ENCODE measurements at places on chromosomes 3 and 15. TPM values are rescaled to one million over a fixed set of nuclear protein-coding genes. Genes with fewer than 3 reads are reported as not detected.

DNA sequence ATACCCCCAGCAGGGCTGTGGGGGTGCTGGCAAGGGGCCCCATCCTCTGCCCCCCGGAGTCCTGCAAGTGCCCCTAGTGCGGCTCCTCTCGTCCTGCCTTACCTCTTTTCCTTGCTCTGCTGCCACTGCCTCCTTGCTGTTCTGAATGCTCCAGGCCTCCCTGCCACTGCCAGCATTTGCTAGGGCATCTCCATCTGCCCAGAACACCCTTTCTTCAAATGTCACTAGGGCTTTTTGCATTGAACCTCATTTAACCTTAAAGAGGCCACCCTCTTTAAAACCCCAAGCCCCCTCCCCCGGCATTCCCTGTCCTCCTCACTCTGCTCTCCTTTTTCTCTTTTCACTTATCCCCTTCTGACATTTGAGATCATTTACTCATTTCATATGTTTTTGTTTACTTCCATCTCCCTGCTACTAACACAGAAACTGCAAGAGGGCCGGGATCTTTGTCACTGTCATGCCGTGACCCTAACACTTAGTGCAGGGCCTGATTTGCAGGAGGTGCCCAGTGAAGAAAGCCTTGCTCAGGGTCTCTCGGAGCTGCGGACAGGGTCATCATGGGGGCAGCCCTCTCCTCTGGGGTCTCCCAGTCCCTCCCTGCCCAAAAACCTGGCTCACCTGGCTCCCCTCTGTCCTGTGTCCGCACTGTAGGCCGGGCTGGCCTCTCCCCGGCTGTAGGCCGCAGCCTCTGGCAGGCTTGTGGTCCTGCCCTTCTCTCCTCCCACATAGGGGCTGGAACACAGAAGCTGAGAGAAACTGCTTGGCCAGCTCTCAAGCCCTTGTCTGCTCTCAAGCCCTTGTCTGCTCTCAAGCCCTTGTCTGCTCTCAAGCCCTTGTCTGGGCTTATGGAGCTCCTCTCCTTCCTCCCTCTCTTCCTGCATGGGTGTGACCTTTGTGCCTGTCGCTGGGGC, at the start of gene ACOX2:
Gene ACOX2, minus strand, starts transcription at position 690 of the 911 bp plus-strand sequence. CDS start 2,084 bp downstream, outside the sequence.
- H3K27ac ChIP-seq, result no peak within 1 kb of the TSS
- no peaks in the 10 kb centered on the region for H3K27me3 ChIP-seq
- H3K36me3 ChIP-seq, result no peaks in the 10 kb centered on the region

- no peaks in the 10 kb centered on the region for H3K36me3 ChIP-seq
- H3K4me3 ChIP-seq, result no peak overlapping the region
- no peak for DNase-seq
- no peak overlapping the region for H3K27ac ChIP-seq
- peaks cover 4% of the 10 kb centered on the region for H3K27me3 ChIP-seq
- peaks cover 4% of the 10 kb centered on the region for H3K4me1 ChIP-seq
Observed at GRCh38 chr15:66986951-66987350, 78.5 kb upstream of the SMAD3 start.

DNA sequence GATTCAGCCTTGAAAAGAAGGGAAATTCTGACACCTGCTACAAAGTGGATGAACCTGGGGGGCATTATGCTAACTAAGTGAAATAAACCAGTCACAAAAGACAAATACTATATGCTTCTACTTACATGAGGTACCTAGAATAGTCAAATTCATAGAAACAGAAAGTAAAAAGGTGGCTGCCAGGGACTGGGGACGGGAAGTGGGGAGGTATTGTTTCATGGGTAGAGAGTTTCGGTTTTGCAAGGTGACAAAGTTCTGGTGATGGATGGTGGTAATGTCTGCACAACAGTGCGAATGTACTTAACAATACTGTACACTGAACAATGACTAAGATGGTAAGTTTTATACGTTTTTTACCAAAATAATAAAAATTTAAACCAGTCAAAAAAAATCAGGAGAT, 4.8 kb downstream of the IDH2 start:
- H3K4me1 ChIP-seq, result peaks cover 77% of the 10 kb centered on the region
- H3K36me3 ChIP-seq, result peaks cover 42% of the 10 kb centered on the region
- DNase-seq, result peak; percentile 83
- H3K4me3 ChIP-seq, result peak overlapping the region; percentile 91
- H3K27me3 ChIP-seq, result no peaks in the 10 kb centered on the region
- peak overlapping the region; percentile 96 for H3K27ac ChIP-seq

DNA sequence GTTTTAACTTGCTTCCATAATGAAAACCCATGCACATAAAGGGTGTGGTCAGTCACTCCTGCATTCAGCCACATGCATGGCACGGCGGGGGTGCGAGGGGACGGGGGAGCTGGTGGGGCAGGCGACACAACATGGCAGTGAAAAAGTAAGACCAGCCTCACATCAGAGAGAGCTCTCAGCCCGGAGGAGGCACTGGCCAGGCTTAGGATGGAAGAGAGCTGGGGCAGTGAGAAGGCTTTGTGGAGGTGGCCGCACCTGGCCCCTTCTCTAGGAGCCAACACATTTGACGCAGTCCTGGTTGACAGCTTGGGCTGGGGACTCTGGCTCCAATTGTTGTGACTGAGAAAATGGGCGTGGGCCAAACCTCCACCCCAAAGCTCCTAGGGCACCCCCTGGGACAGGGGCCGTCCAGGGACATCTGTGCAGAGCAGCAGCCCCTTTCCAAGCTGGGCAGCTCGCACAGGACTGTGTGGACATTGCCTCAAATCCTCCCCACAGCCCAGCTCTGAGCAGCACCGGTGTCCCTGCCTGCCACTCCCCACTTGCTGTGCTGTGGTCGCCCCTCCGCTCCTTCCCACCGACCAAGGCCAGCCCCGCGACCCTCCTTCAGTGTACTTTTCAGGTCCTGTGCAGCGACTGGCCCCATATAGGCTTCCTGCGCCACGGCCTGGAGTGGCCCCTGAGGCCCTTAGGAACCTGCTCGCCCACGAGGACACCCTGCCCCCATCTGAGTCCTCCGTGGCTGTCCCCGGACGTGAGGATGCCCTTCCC, 126.0 kb upstream of the IQSEC1 start:
- no peak overlapping the region for H3K27ac ChIP-seq
- no peak for DNase-seq
- H3K36me3 ChIP-seq, result no peaks in the 10 kb centered on the region
- peaks cover 7% of the 10 kb centered on the region for H3K4me1 ChIP-seq
- peaks cover 14% of the 10 kb centered on the region for H3K27me3 ChIP-seq
- H3K4me3 ChIP-seq, result no peak overlapping the region

DNA sequence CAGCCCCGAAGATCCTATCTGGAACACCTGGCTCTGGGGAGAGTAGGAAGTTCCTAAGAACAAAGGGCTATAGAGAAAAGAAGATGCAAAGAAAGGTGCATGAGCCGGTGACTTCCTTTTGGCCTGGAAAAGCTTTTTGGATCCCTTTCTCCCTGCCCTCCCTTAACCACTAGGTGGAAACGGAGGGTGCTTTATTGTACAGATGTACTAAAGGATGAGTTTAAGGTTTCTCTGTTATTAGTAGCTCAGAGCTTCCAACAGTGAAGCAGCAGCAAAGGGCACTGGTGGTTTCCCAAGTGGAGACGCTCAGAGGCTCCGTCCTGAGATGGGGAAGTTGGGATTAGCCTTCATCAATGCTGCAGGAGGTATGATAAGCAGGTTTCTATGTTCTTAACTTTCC, 5.9 kb upstream of the ADGRG7 start:
- DNase-seq, result peak; percentile 10
- H3K36me3 ChIP-seq, result no peaks in the 10 kb centered on the region
- H3K4me3 ChIP-seq, result peak overlapping the region; percentile 54
- peaks cover 15% of the 10 kb centered on the region for H3K4me1 ChIP-seq
- peaks cover 2% of the 10 kb centered on the region for H3K27me3 ChIP-seq
- peak overlapping the region; percentile 73 for H3K27ac ChIP-seq

- no peak for DNase-seq
- H3K36me3 ChIP-seq, result no peaks in the 10 kb centered on the region
- no peaks in the 10 kb centered on the region for H3K27me3 ChIP-seq
- no peak overlapping the region for H3K27ac ChIP-seq
- peaks cover 4% of the 10 kb centered on the region for H3K4me1 ChIP-seq
Observed at GRCh38 chr3:100458814-100459213, 33.6 kb upstream of the TMEM45A start.

- H3K36me3 ChIP-seq, result no peaks in the 10 kb centered on the region
- no peak overlapping the region for H3K27ac ChIP-seq
- no peaks in the 10 kb centered on the region for H3K4me1 ChIP-seq
- DNase-seq, result no peak
- peaks cover 3% of the 10 kb centered on the region for H3K27me3 ChIP-seq
Observed at GRCh38 chr15:71595846-71596553, 214.4 kb upstream of the NR2E3 start.

DNA sequence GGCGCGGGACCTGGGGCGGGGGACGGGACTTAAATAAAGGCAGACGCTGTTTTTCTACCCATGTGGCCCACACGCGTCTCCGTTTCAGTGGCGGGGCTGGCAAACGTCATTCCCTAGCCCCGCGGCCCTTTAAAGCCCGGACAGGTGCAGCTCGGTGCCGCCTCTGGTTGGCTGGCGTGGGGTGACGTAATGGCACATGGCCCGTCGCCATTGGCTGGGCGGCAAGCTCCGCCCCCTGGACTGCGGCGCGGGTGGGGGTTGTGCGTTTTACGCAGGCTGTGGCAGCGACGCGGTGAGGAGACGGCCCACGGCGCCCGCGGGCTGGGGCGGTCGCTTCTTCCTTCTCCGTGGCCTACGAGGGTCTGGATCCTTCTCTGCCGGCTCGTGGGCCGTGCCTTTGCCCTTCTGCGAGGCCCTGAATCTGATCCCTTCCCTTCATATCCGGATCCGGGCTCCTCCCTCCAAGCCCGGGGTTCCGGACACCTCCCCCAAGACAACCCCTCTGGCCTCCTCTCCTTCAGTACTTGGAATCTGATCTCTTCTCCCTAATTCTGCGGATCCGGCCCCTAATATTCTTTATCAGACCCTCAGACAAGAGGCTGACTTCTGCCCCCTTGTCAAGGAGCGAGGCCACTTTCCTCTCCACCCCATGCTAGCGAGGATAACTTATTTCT, at the start of gene CRELD1:
Gene CRELD1, plus strand, starts transcription at position 274 of the 674 bp plus-strand sequence. CDS start 605 bp downstream, outside the sequence.
- peak within 1 kb of the TSS; percentile 91 for H3K27ac ChIP-seq
- no peaks in the 10 kb centered on the region for H3K27me3 ChIP-seq
- H3K4me1 ChIP-seq, result peaks cover 32% of the 10 kb centered on the region
- H3K4me3 ChIP-seq, result peak within 1 kb of the TSS; percentile 83
- DNase-seq, result peak; percentile 97

DNA sequence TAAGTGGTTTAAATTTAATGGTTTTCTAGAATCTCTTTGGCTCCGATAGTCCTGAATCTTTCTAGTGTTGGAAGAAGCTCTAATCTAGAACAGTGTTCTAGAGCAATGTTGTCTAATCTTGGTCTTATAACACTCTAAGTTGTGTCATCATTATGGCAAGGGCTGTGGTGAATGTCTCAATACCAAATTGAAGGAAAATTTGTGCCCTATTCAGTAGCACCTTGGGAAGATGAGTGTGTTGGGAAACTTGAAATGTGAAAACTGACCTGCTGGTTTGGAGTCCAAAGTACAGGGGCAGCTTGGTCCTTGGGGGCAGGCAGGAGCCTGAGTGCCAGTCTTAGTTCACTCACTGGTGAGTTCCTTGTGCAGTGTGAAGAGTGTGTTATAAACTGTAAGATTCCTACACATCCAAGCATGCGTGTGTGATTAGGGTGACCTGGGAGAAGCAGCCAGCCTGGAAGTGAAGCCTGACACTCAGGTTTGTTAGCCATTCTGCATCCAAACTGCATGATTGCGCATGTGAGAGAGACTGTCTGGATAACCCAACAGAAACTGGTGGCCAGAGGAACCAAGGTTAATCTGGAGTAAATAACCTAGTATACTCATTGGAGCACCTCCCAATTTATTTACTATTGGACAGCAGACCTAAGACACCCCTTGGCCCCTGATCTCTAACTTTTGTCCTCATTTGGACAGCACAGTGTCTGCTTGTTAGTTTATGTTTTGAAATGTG, 14.6 kb downstream of the ZNF592 start:
- DNase-seq, result no peak
- no peaks in the 10 kb centered on the region for H3K27me3 ChIP-seq
- no peak overlapping the region for H3K4me3 ChIP-seq
- H3K36me3 ChIP-seq, result peaks cover 22% of the 10 kb centered on the region

GRCh38 chr15:63071288-63071909, 28.9 kb downstream of the TPM1 start:
- no peak overlapping the region for H3K27ac ChIP-seq
- no peaks in the 10 kb centered on the region for H3K36me3 ChIP-seq
- no peaks in the 10 kb centered on the region for H3K27me3 ChIP-seq
- no peak for DNase-seq
- H3K4me3 ChIP-seq, result no peak overlapping the region

DNA sequence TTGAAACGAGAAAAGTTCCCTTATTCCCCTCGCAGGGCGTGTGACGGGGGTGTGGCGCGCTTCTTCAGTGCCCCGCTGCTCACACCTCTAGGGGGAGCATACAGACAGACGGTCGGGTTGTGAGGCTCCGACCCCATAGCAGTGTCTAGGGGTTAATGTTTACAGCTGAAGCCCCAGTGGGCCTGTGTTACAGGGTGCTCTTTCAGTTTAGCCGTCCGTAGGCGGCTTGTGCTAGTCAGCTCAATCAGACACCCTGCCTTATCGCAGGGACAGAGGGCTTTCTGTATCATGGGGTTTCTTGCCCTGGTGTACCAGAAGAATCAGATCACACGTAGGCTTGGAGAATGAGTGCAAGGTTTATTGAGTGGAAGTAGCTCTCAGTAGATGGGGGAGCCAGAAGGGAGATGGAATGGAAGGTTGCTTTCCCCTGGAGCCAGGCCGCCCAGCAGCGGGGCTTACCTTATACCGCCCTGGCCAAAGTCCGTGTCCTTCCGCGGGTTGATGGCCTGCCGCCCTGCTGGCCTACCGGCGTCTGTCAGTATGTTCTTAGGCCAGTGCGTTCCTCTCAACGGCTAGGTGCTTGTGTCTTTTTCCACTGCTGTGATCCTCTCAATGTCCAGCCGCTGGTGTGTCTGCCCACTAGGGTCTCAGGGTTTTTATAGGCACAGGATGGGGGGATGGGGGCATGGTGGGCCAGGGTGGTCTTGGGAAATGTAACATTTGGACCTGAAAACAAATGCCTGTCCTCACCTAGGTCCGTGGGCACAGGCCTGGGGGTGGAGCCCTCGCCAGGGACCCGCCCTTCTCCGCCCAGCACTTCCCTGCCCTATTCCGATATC, 32.2 kb upstream of the ACP3 start:
- H3K27ac ChIP-seq, result no peak overlapping the region
- H3K36me3 ChIP-seq, result no peaks in the 10 kb centered on the region
- no peaks in the 10 kb centered on the region for H3K4me1 ChIP-seq
- H3K4me3 ChIP-seq, result no peak overlapping the region
- no peak for DNase-seq
- H3K27me3 ChIP-seq, result peaks cover 5% of the 10 kb centered on the region

GRCh38 chr15:90095521-90095959, 6.7 kb downstream of the IDH2 start:
- H3K4me1 ChIP-seq, result peaks cover 70% of the 10 kb centered on the region
- peak overlapping the region; percentile 12 for H3K4me3 ChIP-seq
- DNase-seq, result peak; percentile 50
- H3K27ac ChIP-seq, result peak overlapping the region; percentile 96
- no peaks in the 10 kb centered on the region for H3K27me3 ChIP-seq

Gene RSL24D1
- total RNA-seq, result 194 TPM

Gene STAC
- total RNA-seq, result not detected

Gene FGD5
- not detected for total RNA-seq

Gene C2CD4A
- 0.67 TPM for total RNA-seq

Gene SERF2
- total RNA-seq, result 810 TPM

Gene FRMD5
- total RNA-seq, result 0.25 TPM

Measured in activated CD8-positive, alpha-beta T cell treated with anti-CD3 and anti-CD28 coated beads for 36 hours (primary cell).